ENCODE measurements at places on chromosomes 13 and 19.

- DNase-seq, result no peak
Measured at GRCh38 chr13:28544026-28544425, 49.1 kb upstream of the FLT1 start.

DNA sequence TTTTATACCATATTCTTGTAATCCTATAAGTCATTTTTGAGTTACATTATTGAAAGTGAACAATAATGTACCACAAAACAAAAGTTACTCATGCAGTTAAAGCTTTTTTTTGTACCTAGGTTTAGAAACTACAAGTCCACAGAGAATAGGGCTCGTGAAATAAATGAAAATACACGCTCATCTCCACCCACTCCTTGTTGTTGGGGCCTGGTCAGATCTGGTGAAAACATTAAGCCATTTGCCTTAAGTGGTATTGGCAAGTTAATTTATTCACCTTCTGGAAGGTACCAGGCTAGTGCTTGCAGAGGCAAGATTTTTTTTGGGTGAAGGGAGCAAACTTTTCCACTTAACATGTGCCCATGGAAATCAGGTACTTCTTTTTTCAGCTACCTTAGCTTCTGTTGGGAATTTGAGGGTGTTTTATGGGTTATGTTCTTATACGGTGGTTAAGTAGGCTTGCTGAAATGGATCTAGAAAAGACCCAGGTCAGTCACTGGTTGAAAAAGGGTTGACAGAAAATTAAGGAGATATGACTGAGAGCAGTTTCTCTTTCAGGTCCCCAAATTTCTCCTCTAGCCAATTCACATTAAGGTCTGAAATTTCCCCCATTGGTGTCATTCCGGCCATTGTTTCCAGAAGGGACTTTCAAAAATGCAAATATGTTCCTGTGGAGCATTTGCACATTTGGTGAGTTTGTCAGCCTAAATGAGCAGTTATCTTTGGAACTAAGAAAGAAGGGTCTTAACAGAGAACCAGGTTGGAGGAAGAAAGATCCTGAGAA is 143.3 kb downstream of the KCNRG start:
- no peak for DNase-seq

DNA sequence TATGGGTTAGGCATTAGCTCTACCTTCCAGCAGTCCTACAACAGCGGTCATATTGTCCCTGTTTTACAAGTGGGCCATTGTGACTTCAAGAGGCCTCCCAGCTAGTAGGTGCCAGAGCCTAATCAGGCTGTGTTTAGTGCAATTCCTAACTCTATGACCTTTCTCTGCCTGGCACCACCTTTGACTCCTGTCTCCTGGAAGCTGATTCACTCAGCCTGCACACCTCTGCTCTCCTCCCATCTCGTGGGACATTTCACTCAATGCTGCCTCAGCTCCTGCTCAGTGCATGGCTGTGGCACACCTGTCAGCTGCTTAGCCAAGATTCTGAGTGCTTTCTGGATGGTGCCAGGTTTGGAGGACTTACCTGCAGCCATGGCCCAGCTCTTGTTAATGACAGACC is 9.5 kb upstream of the GJB6 start:
- DNase-seq, result no peak

- DNase-seq, result no peak
Measured at GRCh38 chr13:28574617-28575142, 79.8 kb upstream of the FLT1 start.

- DNase-seq, result no peak
Measured at GRCh38 chr13:22080832-22081231, 410.0 kb downstream of the FGF9 start.

GRCh38 chr19:51127032-51127431 is 2.3 kb downstream of the SIGLEC9 start:
- no peak for DNase-seq

DNA sequence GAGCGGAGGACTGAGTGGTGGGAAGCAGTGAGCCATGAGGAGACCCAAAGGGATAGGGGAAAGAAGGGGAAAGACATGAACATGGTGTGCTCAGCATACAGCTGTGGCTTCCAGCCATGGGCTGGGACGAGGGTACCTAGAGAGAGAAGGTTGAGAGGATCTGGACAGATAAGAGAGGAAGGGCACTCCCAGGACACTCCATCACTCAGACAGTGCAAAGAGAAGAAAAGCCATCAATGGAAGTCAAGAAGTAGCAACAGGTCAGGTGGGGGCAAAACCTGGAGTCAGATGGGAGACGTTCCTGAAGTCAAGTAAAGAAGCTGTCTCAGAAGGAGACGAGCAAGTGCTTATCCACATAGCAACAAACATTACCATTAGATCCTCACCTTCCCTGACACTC is 40.2 kb upstream of the UBAC2 start:
- no peak for DNase-seq

- no peak for DNase-seq
Measured at GRCh38 chr13:34469196-34469986, 472.7 kb upstream of the NBEA start.

- DNase-seq, result no peak
Measured at GRCh38 chr19:42441049-42441445, 1.7 kb downstream of the CXCL17 start.

- no peak for DNase-seq
Measured at GRCh38 chr13:31803311-31803710, 64.0 kb downstream of the RXFP2 start.

DNA sequence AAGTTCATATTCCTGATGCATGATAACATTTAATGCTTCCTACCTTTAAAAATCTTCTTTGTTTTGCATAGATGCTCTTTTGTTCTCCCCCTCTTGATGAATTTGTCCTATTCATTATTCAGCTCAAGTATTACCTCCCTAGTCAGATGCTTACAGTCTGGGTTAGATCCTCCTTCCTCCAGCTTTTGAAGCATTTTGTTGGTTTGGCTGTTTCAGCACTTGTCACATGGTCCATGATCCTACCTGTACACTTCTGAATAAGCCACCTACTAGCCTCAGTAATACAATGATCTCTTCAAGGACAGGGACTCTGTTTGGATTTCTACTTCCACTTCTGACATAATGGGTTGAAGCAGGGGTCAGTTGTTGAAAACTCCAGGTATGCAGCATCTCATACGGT is 37.4 kb downstream of the N4BP2L1 start:
- no peak for DNase-seq

- DNase-seq, result peak; percentile 51
Measured at GRCh38 chr19:6740589-6741343, 1.3 kb downstream of the TRIP10 start.

- no peak for DNase-seq
Measured at GRCh38 chr13:43597599-43597945, 189.2 kb downstream of the ENOX1 start.

GRCh38 chr19:14031719-14032480 is at the start of gene IL27RA:
TSS of gene IL27RA (plus strand) at chr19:14031762. CDS start at chr19:14031873, 111 bp downstream.
- peak; percentile 69 for DNase-seq

DNA sequence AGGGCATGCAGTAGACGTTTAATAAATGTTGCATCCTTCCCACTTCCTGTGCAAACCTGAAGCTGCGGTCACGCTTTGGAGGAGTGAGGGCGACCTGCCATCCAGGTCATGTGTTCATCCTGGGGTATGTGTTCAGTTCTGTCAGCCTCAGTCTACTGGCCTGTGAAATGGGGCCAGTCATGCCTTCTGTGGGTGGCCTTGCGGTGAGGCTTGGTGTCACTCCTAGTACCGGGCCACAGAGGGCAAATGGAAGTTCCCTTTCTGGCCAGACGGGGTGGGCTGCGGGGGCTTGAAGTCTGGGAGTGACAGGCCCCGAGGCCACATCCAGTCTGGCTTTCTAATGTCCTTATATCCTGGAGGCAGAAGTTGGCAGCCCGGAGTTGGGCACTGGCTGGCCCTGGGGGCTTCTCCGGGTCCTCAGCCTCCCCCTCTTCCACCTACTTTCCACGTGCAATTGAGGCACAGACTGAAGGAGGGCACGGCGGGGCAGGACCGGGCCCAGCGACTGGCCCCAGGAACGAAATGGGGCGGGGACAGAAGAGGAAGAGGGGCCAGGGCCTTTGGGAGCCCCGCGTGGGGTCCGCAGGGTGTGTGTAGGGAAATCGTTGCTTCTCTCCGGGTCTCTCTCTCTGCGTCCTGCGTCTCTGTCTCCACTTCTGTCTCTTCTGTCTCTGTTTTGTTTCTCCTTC is 11.1 kb downstream of the PDE4A start:
- DNase-seq, result peak; percentile 58

GRCh38 chr13:43031881-43032280 is 8.5 kb downstream of the DNAJC15 start:
- no peak for DNase-seq

GRCh38 chr19:588093-588740 is 1.5 kb upstream of the HCN2 start:
- peak; percentile 43 for DNase-seq

DNA sequence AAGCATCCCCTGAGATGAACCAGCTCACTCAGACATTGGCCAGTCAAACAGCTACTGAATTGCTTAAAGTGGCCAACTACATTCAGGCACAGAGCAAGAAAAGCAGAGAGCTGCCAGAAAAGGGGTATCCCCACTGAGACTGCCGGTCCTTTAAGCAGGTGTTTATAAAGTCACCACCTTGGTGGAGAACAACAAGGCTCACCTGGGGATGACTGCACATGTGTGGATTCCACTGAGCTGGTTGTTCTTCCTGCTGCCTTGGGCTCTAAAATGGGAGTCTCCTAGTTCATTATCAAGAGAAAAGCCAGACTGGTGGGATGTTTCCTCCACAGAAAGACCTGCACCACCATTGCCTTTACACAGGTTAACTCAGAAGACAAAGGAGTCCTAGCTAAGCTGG is 51.8 kb upstream of the IPO5 start:
- no peak for DNase-seq

GRCh38 chr13:93398167-93399035 is 171.8 kb downstream of the GPC6 start:
- no peak for DNase-seq

GRCh38 chr13:97896446-97896845 is 57.0 kb upstream of the IPO5 start:
- no peak for DNase-seq

GRCh38 chr19:6092329-6093286 is 17.7 kb downstream of the RFX2 start:
- no peak for DNase-seq

GRCh38 chr13:75512253-75512652 is 25.4 kb downstream of the COMMD6 start:
- no peak for DNase-seq

DNA sequence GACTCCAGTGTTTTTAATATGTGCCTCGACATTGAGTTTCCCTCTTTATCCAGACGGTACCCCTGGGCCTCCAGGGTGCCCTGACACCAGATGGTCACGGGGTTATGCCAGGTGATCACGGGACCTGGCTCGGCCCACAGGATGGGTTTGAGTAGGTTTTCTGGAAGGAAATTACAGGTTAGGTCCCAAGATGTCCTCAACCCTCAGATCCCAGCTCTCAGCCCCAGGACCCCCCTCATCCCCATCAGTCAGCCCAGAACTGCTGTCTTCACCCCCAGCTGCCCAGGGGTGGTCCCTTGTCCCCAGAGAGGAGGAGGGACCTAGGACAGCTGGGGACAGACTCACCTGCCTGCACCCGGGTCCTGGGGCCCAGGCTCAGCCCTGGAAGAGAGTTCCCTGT is 441 bp downstream of the LILRA4 start:
- DNase-seq, result no peak

DNA sequence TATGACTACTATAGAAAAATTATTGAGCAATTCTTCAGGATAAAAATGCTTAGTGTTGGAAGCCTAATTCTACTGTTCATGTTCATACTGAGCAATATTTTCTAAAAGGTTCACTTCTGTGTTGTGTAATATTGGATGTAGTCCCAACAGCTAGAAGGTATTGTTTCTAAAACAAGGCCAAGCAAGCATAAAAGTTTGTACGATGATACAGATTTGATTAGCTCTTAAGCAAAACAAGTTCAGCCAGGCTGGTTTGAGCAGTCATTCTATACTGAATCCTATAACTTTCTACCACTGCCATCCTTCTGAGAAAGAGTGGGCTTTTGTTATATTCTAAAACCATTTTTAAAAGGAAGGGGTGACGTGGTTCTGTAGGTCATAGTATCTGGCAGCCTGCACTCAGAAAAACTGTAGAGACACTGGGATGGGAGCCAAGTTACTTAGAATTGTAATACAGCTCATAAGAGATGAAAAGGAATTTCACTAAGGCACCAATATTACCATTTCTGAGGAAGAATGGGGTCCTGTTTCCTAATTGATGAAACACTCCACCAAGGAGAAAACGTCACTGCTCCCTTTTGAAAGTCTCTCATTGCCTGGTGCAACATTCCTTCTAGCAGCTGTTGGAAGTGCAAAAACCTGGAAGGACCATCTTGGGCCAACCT is 275.0 kb upstream of the DACH1 start:
- DNase-seq, result no peak

DNA sequence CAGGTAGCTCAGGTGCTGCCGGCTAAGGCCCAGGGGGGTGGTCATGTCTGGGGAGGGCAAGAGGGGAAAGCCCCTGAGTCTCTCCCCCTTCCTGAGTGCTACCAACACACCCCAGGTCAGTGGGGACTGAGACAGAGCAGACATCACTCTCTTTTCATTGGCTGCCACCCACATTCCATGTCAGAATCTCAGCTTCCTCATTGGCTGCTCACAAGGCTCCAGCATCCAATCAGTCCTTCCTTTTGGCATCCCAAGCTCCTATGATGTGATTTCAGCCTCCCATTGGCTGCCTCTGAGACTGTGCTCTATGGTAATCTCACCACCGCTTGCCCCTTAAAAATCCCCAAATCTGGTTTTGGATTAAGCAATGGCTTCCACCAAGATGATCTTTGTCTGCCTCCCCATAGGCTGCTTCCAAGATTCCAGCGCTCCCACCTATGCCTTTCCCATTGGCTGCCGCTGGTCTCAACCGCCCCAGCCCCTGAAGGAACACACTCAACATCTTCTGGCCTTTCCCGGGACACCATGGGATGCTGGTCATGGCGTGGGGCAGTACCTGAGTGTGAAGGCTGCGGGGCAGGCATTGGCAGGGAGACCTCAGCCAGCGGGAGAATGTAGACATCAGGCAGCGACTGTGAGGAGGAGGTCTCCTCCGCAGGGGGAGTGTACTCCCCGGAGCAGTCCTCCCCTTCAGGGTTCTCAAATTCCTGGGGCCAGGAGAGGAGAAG is 2.0 kb downstream of the LMTK3 start:
- no peak for DNase-seq

DNA sequence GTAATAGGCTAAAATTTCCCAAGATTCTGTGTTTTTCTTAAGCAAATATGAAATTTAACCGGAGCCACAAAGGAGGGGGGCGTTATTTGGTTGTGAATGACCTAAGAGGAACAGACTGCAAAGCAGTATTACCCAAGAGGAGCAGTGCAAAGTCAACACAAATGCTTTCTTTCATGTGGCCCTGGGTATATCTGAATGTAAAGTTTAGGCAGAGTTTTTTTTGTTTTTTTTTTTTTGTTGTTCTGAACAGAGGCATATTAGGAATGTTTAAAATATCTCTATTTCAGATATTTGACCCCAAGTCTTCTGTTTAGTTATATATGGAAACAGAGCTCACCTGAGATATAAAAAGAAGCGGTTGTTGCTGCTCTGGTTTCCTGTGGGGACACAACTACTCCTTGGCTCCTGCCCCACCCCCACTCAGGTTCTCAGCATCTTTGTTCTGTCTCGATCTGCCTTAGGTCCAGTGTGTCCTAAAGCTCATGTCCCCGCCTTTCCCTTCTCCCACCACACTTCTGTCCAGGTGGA is 220.7 kb downstream of the RFC3 start:
- DNase-seq, result no peak

GRCh38 chr13:71309905-71310304 is 557.1 kb downstream of the DACH1 start:
- DNase-seq, result no peak

Data from memory B cell (primary cell).